Vagina (tissue), 2 donors: ENCODE measurements at places on chromosomes 2 and 18. TPM values are rescaled to one million over a fixed set of nuclear protein-coding genes. Genes with fewer than 3 reads are reported as not detected.

ADCYAP1 gene
- total RNA-seq: 2.2 TPM

EFR3B gene
- total RNA-seq: 1.5 TPM

CYRIA gene
- 12.5 TPM for total RNA-seq

CFC1 gene
- total RNA-seq: not detected

LINC00305 gene
- not detected for total RNA-seq

NT5DC4 gene
- not detected for total RNA-seq

- H3K27ac ChIP-seq: no peak overlapping the region
- DNase-seq: no peak
- no peaks in the 10 kb centered on the region for H3K4me1 ChIP-seq
- no peak overlapping the region for H3K4me3 ChIP-seq
Observed at GRCh38 chr2:76252704-76253103, 542.0 kb upstream of the GCFC2 start.

GRCh38 chr2:68256093-68256450 lies 3.7 kb upstream of the PPP3R1 start:
- no peak overlapping the region for H3K27ac ChIP-seq
- no peaks in the 10 kb centered on the region for H3K27me3 ChIP-seq
- H3K36me3 ChIP-seq: no peaks in the 10 kb centered on the region
- H3K4me1 ChIP-seq: peaks cover 11% of the 10 kb centered on the region
- DNase-seq: no peak

DNA sequence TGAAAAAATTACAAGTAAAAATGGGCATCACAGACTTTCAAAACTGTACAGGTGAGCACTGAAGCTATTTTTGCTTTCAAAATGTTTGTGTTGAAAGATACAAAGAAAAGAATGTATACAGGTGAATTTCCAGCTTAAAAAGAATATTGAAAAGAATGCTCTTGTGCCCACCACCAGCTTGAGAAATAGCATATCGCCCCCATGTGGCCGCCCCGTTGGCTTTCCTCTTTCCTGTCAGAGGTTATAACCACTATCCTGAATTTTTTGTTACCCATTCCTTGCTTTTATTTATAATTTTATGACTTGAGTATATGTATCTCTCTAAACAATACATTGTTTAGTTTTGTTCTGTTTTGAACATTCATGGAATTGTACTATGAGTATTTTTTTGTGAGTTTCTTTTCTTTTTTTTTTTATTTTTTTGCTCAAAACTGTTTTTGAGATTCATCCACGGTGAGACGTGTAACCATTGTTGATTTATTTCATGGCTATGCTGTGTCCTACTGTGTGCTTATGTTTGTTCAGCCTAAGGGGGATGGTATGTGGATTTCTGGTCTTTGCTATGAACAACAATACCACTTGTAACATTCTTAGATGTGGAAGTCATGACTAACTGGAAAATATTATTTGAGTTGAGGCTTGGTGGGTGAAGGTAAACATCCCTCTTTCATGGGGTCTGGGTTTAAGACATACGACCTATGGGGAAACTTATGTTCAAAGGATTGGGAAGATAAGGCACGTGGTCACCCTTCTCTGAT lies 11.6 kb downstream of the TRPM8 start:
- H3K4me1 ChIP-seq: peaks cover 6% of the 10 kb centered on the region
- H3K36me3 ChIP-seq: no peaks in the 10 kb centered on the region
- no peak overlapping the region for H3K4me3 ChIP-seq
- H3K27ac ChIP-seq: no peak overlapping the region

GRCh38 chr2:69310111-69311023 lies 76.7 kb downstream of the GFPT1 start:
- H3K27ac ChIP-seq: peak overlapping the region; percentile 73
- no peaks in the 10 kb centered on the region for H3K27me3 ChIP-seq
- no peaks in the 10 kb centered on the region for H3K36me3 ChIP-seq
- no peak overlapping the region for H3K4me3 ChIP-seq

- H3K36me3 ChIP-seq: no peaks in the 10 kb centered on the region
- no peak for DNase-seq
- H3K27ac ChIP-seq: peak overlapping the region; percentile 24
- H3K4me1 ChIP-seq: no peaks in the 10 kb centered on the region
- no peak overlapping the region for H3K4me3 ChIP-seq
- H3K27me3 ChIP-seq: no peaks in the 10 kb centered on the region
Observed at GRCh38 chr2:190979906-190980629, 33.9 kb downstream of the STAT1 start.

- H3K4me1 ChIP-seq: no peaks in the 10 kb centered on the region
- DNase-seq: no peak
- no peak overlapping the region for H3K4me3 ChIP-seq
- no peaks in the 10 kb centered on the region for H3K36me3 ChIP-seq
- no peaks in the 10 kb centered on the region for H3K27me3 ChIP-seq
Observed at GRCh38 chr2:39179974-39180960, 59.4 kb upstream of the SOS1 start.

DNA sequence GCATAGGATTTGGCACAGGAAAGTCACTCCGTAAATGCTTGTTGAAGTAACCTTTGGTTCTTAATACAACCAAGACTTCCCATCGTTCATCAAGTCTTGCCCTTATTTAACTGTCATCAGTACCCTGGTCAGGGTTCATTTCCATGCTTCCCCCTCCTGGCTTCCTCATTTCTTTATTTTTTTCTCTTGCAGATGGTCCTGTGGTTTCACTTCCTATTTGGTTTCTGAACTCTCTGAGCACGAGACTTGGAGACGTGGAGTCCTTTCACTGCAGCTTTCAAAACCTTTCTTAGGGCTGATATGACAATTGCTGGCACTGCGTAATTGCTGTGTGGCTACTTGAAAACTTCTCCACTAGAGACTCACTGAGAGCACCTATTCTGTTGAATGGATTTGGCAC lies 59.9 kb upstream of the PID1 start:
- no peaks in the 10 kb centered on the region for H3K36me3 ChIP-seq
- no peak overlapping the region for H3K27ac ChIP-seq
- H3K4me1 ChIP-seq: peaks cover 5% of the 10 kb centered on the region
- H3K27me3 ChIP-seq: no peaks in the 10 kb centered on the region
- H3K4me3 ChIP-seq: no peak overlapping the region

DNA sequence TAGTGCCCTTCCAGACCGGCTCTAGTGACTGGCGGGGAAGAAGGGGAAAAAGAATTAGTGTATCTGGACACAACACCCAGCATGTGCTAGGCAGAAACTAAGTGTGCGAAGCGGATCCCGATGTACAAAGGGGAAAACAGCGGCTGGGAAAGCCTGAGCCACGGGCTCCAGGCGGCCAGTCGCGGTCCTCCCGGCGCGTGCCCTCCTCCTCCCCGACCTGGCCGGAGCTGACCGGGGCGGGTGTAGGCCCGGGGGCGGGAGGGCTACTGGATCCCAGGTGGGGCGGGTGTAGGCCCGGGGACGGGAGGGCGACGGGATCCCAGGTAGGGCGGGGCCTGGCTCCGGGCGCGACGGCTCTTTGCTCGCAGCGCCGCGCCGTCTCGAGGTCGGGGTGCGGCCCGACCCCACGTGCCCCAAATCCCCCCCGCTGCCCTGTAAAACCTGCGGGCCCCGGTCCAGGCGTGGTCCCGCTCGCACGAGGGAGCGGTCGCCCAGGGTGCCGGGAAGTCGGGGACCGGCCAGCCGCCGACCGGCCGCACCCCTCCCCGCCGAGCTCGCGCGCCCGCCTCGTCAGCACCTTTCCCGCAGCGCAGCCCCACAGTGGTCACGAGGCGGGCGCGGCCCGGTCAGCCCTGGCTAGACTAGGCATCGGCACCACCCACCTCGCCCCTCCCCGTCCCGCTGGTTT lies 48.8 kb downstream of the C2orf42 start:
- no peak for DNase-seq
- H3K27me3 ChIP-seq: no peaks in the 10 kb centered on the region
- no peaks in the 10 kb centered on the region for H3K36me3 ChIP-seq
- H3K27ac ChIP-seq: peak overlapping the region; percentile 99

DNA sequence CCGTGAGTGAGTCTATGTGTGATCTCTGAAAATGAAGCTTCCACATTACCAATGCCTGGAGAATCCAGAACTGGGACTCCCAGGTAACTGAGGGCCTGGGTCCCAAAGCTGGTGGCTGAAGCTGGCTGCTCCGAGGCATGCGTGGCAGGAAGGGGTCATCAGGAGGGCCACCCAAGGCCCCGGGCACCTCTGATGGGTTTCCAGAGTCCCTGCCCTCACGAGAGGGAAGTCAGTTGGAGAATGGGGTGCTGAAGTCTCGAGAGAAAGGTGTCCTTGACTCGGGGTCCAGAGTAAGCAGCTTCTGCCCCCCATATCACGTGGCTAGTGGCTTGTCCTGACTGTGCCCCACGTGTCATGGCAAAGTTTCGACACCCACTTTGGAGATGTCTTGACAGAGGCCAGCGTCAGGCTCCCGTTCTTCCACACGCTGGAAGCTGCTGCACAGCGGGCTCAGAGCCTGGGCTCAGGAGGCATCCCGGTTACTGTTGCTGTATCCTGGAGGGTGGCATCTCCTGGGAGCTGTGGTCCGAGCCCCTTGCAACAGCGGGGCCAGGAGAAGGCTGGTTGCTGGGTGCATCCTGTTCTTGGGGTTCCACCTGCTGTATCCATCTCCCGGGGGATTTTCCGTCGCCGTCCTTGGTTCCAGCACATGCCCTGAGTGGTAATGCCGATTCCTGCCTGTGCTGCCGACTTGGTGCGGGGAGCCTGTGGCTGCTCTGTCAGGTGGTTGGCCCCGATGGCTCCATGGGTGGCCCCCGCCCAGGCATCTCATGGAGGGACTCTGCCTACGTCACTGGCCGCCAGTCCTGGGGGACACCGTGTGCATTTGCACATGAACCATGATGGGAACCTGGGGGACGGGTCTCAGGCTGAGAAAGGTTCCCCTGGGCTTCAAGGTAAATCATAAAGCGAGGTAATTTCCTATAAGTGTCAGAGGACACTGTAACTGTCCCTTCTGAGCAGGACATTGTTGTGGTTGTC lies 183.3 kb upstream of the HDAC4 start:
- H3K4me1 ChIP-seq: no peaks in the 10 kb centered on the region
- no peak for DNase-seq
- no peaks in the 10 kb centered on the region for H3K27me3 ChIP-seq
- no peak overlapping the region for H3K4me3 ChIP-seq
- no peaks in the 10 kb centered on the region for H3K36me3 ChIP-seq

DNA sequence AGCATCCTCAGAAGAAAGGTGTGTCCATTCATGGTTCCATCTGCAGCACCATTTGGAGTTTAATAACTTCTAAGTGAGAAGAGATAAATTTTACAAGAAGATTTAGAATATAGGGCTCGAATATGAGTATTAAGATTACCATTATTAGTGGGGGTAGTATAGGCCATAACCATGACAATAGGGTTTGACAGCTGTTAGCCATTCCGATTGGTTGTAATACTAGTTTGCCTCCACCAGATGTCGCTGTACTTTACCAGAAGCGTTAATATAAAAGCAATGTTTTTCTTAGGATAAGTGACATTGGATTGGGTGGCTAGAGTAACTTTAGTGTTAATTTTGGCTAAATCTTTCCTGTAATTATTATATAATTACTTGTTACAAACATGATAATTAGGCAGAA lies 107.5 kb upstream of the SRD5A2 start:
- no peak overlapping the region for H3K4me3 ChIP-seq
- H3K27me3 ChIP-seq: no peaks in the 10 kb centered on the region
- no peak for DNase-seq

DNA sequence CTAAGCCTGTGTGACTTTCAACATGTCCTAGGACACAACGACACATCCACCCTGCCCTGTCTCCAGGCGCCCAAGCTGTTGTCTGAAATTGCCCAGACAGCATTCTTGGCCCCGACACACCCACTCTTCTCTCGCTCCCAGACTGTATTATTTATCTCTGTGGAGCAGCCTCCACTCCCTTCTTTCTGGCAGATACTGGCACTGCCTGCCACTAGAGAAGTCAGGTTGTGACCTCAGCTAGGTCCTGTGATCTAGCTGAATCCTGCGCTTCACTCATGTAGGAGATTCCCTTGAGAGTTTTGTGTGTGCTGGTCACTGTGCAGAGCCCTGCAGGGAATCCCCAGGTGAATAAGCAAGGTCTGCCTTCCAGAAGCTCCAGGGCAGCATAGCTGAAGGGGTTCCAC lies 77.1 kb upstream of the TNP1 start:
- no peaks in the 10 kb centered on the region for H3K36me3 ChIP-seq
- no peaks in the 10 kb centered on the region for H3K4me1 ChIP-seq
- no peak overlapping the region for H3K27ac ChIP-seq

DNA sequence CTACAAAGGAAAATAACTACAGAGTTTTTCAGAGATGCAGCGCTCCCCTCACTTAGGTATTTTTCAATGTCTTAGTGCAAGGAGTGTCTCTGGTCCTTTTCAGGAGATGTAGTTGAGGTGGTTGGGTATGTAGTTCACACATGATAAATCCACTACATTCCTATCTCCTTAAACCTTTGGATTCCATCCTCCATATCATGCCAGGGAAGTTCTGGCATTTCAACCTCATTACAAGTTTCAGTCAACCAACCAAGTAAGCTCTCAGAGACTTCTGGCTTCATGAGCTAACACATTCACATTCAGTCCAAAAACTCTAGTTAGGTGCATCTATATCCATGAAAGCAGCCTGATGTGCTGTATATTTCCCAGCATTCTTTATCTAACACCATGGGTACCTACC lies 47.3 kb downstream of the MAP3K20 start:
- DNase-seq: no peak
- H3K4me3 ChIP-seq: no peak overlapping the region
- peaks cover 31% of the 10 kb centered on the region for H3K4me1 ChIP-seq
- no peaks in the 10 kb centered on the region for H3K27me3 ChIP-seq

DNA sequence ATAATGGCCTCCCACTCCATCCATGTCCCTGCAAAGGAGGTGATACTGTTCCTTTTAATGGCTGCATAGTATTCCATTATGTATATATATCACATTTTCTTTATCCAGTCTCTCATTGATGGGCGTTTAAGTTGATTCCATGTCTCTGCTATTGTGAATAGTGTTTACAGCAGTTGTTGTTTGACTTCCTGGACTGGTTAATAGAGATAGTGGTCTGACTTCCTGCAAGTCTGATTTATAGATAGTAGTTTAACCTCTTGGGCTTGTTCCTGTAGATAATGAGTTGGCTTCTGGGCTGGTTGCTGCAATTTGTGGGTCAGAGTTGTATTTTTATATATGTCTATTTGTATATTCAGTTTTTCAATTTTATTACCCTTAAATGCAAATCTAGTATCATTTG lies 145.4 kb downstream of the ARL6IP6 start:
- H3K36me3 ChIP-seq: no peaks in the 10 kb centered on the region
- no peaks in the 10 kb centered on the region for H3K4me1 ChIP-seq
- no peak for DNase-seq
- no peak overlapping the region for H3K4me3 ChIP-seq
- H3K27ac ChIP-seq: no peak overlapping the region
- no peaks in the 10 kb centered on the region for H3K27me3 ChIP-seq

GRCh38 chr18:45270289-45270771 lies 344.9 kb upstream of the SLC14A2 start:
- H3K4me3 ChIP-seq: no peak overlapping the region
- no peak for DNase-seq
- no peaks in the 10 kb centered on the region for H3K4me1 ChIP-seq
- no peaks in the 10 kb centered on the region for H3K27me3 ChIP-seq
- no peak overlapping the region for H3K27ac ChIP-seq
